ENCODE measurements at places on chromosomes 11 and 22. TPM values are rescaled to one million over a fixed set of nuclear protein-coding genes. Genes with fewer than 3 reads are reported as not detected.

The FAU gene
- 1,078 TPM for total RNA-seq

GRCh38 chr22:46376908-46377524 is 41.5 kb downstream of the TRMU start:
- no peak overlapping the region for H3K4me3 ChIP-seq
- H3K36me3 ChIP-seq: no peaks in the 10 kb centered on the region
- H3K27ac ChIP-seq: peak overlapping the region; percentile 14
- peaks cover 8% of the 10 kb centered on the region for H3K4me1 ChIP-seq
- DNase-seq: no peak
- peaks cover 5% of the 10 kb centered on the region for H3K27me3 ChIP-seq

- no peaks in the 10 kb centered on the region for H3K36me3 ChIP-seq
- no peaks in the 10 kb centered on the region for H3K27me3 ChIP-seq
- no peak for DNase-seq
- H3K27ac ChIP-seq: no peak overlapping the region
These were observed 223.1 kb upstream of the B3GAT1 start for GRCh38 chr11:134634897-134635831.

- H3K36me3 ChIP-seq: no peaks in the 10 kb centered on the region
- peaks cover 5% of the 10 kb centered on the region for H3K27me3 ChIP-seq
- DNase-seq: no peak
These were observed 62.1 kb upstream of the CADM1 start for GRCh38 chr11:115566180-115566764.

The WNT7B gene
- total RNA-seq: not detected

The XKR3 gene
- total RNA-seq: not detected

DNA sequence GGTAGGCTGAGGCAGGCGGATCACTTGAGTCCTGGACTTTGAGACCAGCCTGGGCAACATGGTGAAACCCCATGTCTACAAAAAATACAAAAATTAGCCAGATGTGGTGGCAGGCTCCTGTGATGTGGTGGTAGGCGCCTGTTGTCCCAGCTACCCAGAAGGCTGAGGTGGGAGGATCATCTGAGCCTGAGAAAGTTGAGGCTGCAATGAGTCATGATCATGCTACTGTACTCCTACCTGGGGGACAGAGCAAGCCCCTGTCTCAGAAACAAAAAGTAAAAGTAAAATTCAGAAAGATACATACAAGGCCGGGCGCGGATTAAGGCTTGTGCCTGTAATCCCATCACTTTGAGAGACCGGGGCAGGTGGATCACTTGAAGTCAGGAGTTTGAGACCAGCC is 6.3 kb downstream of the LDHAL6A start:
- no peak overlapping the region for H3K27ac ChIP-seq
- H3K27me3 ChIP-seq: no peaks in the 10 kb centered on the region
- DNase-seq: no peak
- no peak overlapping the region for H3K4me3 ChIP-seq
- H3K4me1 ChIP-seq: no peaks in the 10 kb centered on the region

The TMEM191C gene
- total RNA-seq: 0.98 TPM

The RIN1 gene
- total RNA-seq: 2.4 TPM

DNA sequence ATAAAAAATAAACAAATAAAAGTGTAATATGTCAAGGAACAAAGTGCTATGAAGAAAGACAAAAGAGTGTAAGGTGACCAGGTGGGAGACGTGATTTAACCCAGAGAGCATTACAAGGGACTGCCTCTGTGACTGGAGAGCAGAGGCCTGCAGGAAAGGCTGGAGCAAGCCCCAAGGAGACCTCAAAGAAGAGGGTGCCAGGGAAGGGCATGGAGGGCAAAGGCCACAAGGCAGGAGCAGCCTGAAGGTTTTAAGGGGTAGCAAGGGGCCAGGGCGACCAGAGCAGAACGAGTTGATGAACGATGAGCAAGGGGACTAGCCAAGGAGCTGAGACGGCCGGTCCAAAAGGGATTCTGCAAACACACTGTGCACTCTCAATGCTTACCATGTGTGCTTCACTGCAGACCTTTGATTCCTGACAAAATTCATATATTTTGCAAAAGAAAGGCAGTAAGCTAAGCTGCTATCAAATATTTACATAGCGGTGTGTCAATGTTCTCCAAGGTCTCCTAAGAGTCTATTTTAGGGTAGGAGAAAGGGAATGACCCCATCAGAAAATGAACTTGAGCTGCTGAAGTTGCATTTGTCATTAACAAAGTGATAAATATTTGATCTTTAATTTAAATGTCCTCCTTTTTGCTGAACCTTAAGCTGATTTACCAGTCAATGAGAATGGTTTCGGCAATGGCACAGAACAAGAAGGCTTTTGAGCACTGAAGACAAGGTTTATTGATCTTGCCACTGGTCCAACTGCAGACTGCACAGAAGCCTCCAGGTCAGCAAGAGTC is 50.5 kb downstream of the SMCO4 start:
- H3K4me1 ChIP-seq: peaks cover 18% of the 10 kb centered on the region
- H3K36me3 ChIP-seq: no peaks in the 10 kb centered on the region
- H3K27me3 ChIP-seq: no peaks in the 10 kb centered on the region
- no peak overlapping the region for H3K4me3 ChIP-seq
- H3K27ac ChIP-seq: no peak overlapping the region

DNA sequence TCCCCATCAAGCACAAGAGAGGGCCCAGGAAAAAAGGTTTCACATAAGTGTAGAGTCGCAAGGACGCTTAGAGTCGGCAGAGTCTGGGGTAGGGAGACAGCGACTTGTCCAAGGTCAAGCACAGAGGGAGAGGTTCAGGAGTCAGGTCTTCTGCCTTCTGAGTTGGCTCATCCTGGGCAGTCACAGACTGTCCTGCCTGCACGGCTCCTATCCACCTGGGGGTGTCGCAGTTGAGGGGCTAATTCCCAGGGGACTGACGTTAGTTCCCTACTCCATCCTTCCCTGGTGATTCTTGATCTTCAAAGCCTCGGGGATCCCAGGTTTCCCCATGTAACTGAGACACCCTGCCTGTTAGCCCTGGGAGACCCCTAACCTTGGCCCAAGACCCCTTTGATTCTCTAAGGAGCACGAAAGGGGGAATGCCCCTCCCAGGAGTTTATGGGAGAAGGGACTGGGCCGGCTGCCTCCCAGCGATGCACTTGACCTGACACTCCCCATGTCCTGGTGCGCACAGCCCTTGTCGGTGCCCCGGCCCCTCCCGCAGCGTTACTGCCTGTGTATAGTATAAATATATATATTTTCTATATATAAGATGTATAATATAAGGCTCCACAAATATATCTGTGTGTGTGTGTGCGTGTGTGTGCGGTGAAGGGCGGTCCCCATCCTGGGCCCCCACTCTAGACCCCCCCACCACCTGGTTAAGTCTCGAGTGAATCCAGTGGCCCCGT is 14.7 kb upstream of the TAB1 start:
- no peak for DNase-seq
- no peak overlapping the region for H3K4me3 ChIP-seq
- H3K4me1 ChIP-seq: peaks cover 10% of the 10 kb centered on the region
- no peak overlapping the region for H3K27ac ChIP-seq
- no peaks in the 10 kb centered on the region for H3K36me3 ChIP-seq

DNA sequence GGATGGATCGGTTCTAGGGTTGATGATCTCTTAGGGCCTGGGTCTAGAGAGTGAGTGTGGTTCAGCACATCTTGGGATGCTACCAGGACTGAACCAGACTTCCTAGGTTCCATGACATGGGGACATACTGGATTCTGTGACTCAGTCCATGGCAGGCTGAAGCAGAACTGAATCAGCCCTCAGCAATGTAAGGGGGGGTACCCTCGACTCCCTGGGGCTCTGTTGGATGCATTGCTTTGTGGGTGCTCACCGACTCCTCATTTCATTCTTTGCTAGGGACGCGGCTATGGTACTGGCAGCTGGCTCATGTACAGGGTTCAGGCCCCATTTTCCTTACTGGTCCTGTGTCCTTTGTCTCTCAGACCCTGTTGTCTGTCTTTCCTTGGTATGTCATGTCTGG is 733 bp upstream of the GRAMD1B start:
- H3K4me1 ChIP-seq: peaks cover 18% of the 10 kb centered on the region
- no peak overlapping the region for H3K27ac ChIP-seq
- no peaks in the 10 kb centered on the region for H3K27me3 ChIP-seq
- H3K4me3 ChIP-seq: no peak overlapping the region
- no peaks in the 10 kb centered on the region for H3K36me3 ChIP-seq
- DNase-seq: no peak

GRCh38 chr11:117097014-117097388 is 1.2 kb downstream of the SIK3 start:
- no peaks in the 10 kb centered on the region for H3K36me3 ChIP-seq
- H3K4me3 ChIP-seq: peak overlapping the region; percentile 89
- H3K27ac ChIP-seq: peak overlapping the region; percentile 97
- no peak for DNase-seq
- peaks cover 61% of the 10 kb centered on the region for H3K4me1 ChIP-seq

GRCh38 chr11:58286249-58286648 is 18.2 kb upstream of the OR10W1 start:
- H3K36me3 ChIP-seq: no peaks in the 10 kb centered on the region
- no peaks in the 10 kb centered on the region for H3K27me3 ChIP-seq
- no peak overlapping the region for H3K27ac ChIP-seq
- no peak overlapping the region for H3K4me3 ChIP-seq

DNA sequence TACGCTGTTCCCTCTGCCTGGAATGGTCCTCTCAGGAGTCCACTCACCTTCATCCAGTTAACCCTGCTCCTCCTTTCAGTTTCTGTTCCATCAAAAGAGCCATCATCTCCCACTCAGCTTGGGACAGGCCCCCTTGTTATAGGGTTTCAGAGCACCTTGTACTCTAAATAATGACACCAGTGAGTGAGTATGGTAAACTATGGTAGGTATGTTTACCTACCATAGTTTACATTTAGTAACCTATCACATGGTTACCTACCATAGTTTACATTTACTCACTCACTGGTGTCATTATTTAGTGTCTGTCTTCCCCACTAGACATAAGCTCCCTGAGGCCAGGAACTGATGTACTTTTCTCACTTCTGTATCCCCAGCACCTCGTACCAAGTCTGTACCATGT is 130.2 kb upstream of the SESN3 start:
- no peaks in the 10 kb centered on the region for H3K27me3 ChIP-seq
- H3K4me1 ChIP-seq: no peaks in the 10 kb centered on the region
- H3K36me3 ChIP-seq: no peaks in the 10 kb centered on the region

The OR51A4 gene
- total RNA-seq: not detected
